ENCODE measurements at places on chromosomes 1 and 21.

DNA sequence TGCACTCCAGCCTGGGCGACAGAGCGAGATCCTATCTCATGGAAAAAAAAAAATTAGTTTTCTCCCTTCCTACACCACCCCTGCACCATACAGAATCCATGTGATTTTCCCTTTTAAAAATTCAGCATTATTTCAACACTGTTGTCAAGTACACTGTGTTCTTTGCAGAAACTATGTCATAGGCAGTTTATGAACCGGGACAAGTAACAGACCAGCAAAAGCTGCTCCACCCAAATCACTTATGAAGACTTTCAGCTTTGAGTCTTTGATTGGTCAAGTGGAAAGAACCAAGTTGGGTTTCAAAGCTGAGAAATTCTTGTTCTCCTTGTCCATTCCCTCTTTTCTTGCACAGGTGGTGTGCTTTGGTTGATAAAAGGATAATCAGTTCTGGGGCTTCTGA lies 173.0 kb downstream of the CDC7 start:
- no peak for DNase-seq

DNA sequence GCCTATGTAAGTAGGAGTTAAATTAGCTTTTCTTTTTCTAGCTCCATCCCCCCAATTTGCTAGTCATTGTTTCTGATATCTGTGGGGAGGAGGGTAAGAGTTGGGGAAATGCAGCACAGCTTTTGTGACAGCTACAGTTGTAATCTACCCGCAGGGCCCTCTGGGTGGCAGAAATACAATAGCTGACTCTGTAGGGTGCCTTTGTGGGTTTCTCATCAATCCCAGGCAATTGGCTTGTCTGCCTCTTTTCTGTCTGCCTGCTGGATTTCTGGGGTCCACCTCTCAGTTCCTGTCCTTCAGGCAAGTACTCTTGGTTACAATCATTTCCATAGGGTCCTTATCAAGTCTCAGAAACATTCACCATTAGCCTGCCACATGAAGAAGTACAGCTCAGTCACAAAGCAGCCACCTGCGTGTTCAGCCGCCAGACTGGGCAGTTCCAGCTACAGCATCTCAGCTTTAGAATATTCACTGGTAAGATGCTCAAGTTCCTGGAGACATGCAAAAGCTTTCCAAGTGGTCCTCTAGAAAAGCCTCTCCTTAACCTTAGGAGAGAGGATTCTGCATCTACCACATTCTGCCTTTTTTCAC lies 19.2 kb upstream of the SLC44A5 start:
- no peak for DNase-seq

DNA sequence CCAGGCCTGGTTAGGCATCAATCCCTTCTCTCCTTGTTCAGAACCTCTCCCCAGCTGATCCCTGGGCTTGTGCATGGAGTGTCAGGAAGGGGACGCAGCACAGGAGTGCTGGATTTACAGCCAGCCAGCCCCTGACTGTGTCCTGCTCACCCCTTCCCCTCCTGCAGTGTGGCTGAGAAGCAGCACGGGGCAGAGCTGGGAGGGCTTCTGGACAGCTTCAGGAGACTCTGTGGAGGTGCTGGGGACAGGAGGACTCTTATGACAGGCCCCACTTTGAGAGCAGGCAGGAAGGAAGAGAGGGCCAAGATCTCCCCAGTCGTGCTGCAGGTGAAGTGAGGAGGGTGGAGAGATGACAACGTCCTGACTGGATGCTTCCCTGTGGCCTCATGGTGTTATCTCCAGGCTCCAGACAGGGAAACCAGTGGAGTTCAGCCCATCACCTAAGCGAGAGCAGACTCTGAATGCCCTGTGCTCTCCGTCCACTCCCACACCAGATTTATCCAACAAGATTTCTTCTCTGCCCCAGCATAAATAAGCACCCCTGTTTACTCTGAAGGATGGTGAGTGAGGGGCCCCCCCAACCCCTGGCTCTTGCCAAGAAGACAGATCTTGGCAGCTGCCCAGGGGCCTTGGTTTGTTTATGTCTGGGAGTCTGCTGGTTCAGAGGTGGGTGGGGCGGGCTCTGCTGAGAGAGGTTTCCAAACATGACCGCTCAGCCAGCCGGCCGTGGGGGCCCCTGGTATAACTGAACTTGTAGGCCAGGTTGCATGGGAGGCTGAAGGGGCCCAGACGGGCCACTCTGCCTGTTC lies 21.3 kb downstream of the TMCC2 start:
- DNase-seq: no peak

- no peak for DNase-seq
These were observed 32.4 kb upstream of the ZNF124 start for GRCh38 chr1:247204177-247204647.

GRCh38 chr1:204265665-204266064 lies 51.9 kb upstream of the GOLT1A start:
- no peak for DNase-seq
